ENCODE measurements at places on chromosomes 4 and X. TPM values are rescaled to one million over a fixed set of nuclear protein-coding genes. Genes with fewer than 3 reads are reported as not detected.

ARR3 gene
- total RNA-seq, result not detected

CYSLTR1 gene
- total RNA-seq, result 0.50 TPM

SSX4 gene
- not detected for total RNA-seq

CNOT6L gene
- 11.8 TPM for total RNA-seq

PABPC1L2A gene
- not detected for total RNA-seq

Measured in fibroblast of lung (primary cell).